ENCODE measurements at places on chromosomes 16 and 17.

DNA sequence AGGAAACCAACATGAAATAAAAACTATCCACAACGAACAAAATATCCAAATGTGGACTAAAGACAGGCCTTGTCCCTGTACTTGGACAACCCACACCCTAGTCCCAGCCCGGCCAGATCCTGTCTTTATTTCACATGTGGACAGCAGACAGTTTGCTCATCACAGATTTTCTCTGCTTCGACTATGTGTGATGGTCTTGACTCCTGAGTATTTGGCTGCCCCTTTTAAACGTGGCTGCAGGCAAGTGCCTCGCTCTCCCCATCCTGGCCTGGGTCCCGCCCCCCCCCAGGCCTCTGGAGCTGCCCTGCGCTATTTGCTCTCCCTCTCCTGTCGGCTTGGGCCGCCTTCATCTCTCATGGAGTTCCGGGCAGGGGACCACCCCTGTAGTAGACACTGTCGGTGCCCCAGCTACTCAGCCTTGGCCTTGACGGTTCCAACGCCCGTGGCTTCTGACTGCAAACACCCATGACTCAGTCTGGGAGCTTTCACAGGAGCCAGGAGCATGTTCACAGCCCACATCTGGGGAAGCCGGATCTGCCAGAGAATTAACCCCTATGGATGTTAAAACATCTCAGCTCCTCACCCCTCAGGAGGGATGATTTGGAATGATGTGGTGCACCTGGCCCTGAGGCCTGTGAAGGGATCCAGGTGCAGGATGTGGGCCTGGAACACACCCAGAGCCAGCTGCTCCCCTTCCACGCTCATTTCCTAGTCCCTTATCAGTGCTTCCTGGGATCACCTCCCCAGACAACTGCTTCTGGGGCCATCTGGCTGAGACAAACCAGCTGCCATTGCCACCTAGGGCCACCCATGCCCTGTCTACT, 229.7 kb upstream of the RPL38 start:
- peak; percentile 54 for DNase-seq

DNA sequence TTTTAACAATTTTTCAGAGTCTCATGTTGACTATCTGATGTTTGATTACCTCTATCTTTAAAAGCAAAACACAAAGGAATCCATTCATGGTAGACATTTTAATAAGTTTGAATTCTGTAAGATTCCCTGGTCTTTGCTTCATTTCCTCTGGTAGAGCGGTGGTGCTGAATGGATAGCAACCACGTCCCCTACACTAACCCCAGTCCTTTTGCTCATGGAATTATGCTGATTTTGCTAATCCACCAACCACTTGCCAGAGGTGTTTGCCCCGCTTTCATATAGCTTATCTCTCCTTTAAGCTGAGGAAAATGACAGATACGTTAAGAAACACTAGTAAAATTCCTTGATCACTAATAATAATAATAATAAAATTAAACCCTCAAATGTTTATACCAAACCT, 9.5 kb downstream of the KCNJ16 start:
- DNase-seq, result no peak

GRCh38 chr16:88340755-88341150, 42.0 kb upstream of the ZNF469 start:
- no peak for DNase-seq

- no peak for DNase-seq
Measured at GRCh38 chr16:89902980-89903379, 15.7 kb upstream of the MC1R start.

DNA sequence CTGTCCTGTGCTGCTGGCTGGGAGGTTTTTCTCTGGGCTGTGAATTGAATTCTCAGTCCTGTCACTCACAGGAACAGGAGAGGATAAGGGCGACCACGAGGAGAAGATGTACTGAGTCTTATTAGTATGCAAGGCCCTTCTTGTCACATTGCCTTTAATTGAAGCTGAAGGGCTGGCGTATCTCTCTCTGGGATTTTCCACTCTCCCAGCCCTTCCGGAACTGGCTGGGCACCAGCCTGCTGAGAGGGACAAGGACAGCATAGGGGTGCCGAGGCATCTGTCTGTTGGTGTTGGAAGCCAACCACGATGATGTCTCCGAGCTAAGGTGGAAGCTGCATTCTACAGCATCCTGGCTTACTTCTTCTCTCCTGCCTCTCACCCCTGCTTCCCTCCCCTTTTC, 33.2 kb downstream of the GPRC5B start:
- no peak for DNase-seq

DNA sequence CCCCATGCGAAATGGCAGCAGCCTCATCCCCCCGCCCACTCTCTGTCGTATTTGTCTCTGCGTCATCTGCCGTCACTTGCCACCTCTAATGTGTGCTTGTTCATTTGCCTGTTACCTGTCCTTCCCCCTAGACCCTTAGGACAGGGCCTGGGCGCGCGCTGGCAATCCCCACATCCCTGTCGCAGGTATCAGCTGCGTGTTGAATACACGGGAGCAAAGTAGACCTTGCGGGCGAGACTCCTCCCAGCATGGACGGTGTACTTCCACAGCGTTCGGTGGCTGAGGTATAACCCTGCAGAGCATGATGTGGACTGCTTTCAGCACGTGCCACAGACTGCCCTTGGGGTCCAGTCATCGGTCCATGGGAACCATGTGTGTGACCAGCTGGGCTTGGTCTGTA, 170.1 kb upstream of the CHMP6 start:
- no peak for DNase-seq

DNA sequence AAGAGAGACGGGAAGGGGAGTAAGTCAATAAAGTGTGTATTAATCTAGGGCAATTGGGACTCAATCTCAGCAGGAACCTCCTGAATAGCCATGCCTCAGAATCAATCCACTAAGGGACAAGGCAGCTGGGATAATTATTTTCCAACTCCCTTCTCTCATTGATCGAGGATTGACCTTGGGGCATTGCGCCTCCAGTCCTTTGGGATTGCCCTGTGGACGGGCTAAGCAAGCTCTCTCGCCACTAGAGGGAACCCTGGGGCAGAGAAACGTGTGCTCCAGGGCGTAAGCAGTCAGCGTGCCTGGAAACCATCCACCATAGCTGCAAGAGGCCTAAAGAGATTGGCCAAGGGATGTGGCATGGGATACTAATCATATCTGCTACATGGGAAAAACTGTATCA, 53.9 kb upstream of the ERCC4 start:
- DNase-seq, result no peak

DNA sequence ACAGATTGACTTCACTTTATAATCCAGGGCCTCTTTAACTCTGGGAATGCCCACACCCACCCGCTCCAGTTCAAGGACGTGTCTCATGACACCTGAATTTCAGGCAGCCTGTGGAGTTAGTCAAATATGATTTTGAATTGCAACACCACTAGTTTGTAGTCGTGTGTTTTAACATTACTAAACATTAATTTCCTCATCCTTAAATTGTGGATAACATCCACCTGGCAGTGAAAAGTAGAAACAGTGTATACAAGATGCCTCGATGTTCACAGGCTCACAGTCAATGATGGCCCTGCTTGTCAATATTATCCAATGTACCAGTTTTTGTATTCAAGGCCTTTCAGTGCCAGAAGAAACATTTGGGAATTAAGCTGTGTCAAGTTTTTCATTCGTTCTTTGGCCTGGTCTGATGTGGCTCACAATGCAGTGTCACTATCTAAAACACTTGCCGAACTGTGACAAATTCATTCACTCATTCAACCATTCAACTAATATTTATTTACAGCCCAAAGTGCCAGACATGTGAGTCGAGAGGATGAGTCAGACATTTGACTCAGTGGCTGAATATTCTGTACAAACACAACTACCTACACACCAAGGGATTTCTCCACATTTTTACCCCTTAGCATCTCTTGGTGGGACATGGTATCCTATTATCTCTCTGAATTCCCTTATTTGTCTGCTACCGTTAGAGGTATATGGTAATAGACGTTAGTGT, 1.4 kb downstream of the MEIOB start:
- DNase-seq, result no peak

DNA sequence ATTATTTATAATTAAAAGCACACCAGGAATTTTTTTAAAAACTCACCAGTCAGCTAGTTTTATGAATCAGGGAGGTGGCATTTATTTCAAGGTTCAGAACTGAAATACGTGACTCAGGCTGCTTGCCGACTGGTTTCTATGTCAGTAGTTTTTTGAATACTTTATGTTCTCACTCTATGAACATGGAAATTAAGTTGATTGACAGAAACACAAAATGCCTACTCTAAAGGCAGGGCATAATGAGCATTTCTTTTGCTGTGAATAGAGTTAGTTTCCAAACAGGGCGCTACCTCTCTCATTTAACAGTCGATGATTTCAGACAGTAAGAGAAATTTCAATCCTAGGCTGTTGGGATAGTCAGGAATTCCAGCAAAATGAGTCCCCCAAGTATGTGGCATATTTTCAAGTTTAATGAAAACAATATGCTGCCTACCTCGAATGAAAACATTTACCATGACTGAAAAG, 6.7 kb downstream of the HS3ST3B1 start:
- no peak for DNase-seq

DNA sequence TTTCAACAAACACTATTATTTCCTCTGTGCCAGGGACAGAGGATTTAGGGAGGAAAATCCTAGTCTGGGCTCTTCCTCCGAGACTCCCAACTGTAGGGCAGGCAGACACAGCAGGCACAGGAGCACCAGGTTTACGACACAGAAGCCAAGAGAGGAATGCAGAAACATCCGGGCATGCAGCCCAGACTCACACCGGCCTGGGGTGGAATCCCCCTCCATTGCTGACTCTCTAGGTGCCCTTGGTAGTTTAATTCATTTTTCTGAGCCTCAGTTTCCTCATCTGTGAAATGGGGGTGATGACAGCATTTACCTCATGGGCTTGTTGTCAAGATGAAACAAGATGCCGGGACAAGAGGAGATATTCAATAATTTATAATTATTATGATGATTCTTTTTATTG, 14.9 kb downstream of the CA4 start:
- no peak for DNase-seq

- no peak for DNase-seq
Measured at GRCh38 chr17:37368577-37368976, 7.2 kb upstream of the C17orf78 start.

DNA sequence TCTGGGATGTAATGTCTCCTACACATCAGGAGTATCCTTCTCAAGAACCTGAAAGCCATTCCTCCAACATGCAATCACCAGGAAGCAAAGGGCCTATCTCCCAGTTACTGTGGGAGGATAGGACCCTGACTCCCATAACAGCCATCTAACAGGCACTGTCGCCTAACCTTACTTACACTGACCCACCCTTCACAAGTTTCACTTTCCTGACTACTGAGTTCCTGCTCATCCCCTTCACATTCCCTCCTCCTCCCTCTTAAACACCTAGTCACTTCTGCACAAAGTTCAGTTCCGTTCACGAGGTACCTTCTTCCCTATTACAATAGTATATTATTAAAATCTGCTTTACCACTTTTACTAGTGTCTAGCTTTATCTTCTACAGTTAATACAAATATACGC, 1.3 kb downstream of the C17orf67 start:
- DNase-seq, result no peak

- no peak for DNase-seq
Measured at GRCh38 chr16:74079232-74079586, 217.4 kb upstream of the PSMD7 start.

DNA sequence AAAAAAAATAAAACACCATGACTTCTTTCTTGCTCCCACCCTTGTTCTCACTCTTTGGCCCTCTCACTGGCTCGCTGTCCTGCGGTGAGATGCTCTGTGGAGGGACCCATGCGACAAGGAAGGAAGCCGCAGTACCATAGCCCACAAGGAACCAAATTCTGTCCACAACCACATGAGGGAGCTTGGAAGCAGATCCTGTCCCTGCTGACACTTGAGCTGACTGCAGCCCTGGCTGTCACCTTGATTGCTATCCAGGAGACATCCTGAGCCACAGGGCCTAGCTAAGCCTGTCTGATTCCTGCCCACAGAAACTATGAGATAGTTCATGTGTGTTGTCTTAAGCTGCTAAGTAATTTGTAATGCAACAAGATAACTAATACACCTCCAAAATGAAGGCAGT, 4.8 kb upstream of the MT2A start:
- DNase-seq, result no peak

DNA sequence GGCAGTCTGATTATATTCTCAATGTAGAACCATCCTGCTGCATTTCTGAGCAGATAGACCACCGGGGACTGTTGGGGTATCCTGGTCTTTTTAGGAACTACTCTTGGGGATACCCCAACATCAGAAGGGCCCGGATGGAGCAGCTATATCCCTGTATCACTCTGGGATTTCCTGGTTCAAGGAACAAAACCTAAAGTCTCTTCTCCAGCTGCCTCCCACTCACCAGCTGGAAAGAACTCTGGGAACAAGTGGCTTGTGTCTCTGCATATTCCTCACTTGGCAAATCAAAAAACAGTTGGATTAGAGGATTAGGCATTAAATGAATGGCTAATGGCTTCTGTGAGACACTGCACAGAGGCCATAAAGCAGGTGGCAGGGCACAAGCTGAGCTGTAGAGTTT, 62.3 kb upstream of the HS3ST2 start:
- DNase-seq, result no peak

DNA sequence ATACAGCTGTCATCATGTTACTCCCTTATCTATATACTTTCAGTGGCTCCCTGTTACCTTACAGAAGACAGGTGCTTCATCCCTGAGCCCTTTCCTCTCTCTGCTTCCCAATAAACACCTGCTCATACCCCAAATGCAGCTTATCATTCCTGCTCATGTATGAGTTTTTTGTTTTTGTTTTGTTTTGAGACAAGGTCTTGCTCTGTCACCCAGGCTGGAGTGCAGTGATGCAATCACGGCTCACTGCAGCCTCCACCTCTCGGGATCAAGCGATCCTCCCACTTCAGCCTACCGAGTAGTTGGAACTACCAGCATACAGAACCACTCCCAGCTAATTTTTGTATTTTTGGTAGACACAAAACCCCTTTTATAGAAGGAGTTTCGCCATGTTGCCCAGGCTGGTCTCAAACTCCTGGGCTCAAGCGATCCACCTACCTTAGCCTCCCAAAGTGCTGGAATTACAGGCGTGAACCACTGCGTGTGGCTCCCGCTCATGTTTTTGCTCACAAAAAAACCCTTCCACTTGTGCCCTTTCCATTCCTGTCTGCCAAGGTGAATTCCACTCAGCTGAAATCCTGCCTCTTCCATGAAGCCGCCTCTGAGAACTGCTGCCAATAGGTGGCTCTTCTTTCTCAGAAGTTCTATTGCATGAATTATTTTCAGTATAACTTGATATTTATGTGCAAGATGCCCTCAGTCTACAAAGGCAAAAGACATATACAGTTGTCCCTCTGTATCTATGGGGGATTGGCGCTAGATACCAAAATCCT, 7.9 kb upstream of the RNF157 start:
- DNase-seq, result no peak

DNA sequence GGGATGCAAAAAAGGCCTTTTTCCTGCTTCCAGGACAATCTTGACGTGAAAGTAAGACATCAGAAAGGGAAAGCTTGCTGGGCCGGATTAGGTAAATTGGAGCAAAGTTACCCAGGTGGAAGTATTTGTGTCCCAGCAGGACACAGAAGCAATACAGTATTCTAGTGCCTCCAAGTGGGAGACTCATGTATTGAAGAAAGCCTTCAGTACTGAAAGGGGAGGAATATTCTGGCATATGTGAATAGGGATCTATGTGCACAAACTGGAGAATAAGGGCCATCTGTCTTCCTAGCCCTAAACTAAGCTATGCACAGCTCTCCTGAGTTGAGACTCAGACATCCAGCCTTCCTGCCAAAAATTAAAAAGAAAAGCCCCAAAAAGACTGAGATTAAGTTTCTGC, 327.3 kb upstream of the CDH8 start:
- no peak for DNase-seq

Data from left hindlimb (tissue), 1 donor.